ENCODE measurements at places on chromosomes 6 and 20. TPM values are rescaled to one million over a fixed set of nuclear protein-coding genes. Genes with fewer than 3 reads are reported as not detected.

- no peak for DNase-seq
Measured at GRCh38 chr6:116016846-116017545, 43.7 kb downstream of the FRK start.

DNA sequence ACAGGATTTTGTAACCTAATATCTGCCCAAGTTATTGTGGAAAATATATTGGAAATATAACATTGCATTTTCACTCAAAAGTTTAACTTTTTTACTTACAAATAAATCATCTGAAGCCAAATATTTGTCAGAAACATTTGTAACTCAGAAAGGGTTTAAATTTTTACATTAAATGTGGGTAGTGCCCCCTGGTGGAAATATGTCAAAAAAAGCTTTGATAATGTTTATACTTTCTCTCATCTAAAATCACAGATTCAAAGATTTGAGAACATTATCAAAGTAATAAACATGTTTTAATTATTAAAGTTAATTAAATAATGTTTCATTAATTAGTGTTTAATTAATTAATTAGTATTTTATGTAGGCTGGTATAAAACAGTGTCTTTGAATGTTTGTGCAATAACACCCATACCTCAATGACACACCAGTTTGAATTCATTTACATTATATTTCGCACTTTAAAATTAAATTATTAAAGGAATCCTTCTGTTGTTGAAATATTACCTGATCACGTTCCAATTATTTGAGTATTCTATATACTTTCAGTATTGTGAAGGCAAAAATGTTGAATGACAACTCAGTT is 320.1 kb upstream of the FKBP1C start:
- DNase-seq: peak; percentile 24

DNA sequence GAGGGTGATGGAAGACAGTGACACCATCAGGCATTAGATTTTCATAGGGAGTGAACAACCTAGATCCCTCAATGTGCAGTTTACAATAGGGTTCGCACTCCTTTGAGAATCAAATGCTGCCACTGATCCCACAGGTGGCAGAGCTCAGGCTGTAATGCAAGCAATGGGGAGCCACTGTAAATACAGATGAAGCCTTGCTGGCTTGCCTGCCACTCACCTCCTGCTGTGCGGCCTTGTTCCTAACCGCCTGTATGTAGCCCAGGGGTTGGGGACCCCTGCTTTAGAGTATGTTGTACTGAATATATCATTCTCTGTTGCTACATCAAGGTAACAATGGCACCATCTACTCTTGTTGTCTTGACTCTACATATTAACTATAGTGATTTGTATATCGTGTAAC is 37.1 kb downstream of the TPD52L1 start:
- peak; percentile 43 for DNase-seq

The DSP gene
- 38.3 TPM for total RNA-seq

The CGAS gene
- total RNA-seq: 0.90 TPM

DNA sequence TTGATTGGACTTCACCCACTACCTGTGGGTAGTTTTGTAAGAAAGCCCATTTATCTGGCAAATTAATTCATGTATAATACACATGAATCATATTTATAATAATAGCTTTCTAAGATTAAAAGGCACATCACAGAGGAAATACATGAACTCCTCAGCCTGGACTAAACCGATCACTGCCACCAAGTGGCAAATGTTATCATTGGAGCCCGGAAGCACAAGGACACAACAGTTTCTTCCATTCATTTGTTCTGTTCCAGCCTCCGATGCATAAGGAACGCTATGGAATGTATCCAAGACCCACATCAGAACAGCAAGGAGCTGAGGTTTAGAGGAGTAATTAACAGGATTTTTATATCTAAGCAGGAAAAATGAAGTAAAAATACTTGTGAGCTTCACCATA is 13.9 kb upstream of the IPCEF1 start:
- peak; percentile 42 for DNase-seq

GRCh38 chr6:53501432-53501831 is 43.5 kb downstream of the GCLC start:
- DNase-seq: no peak

DNA sequence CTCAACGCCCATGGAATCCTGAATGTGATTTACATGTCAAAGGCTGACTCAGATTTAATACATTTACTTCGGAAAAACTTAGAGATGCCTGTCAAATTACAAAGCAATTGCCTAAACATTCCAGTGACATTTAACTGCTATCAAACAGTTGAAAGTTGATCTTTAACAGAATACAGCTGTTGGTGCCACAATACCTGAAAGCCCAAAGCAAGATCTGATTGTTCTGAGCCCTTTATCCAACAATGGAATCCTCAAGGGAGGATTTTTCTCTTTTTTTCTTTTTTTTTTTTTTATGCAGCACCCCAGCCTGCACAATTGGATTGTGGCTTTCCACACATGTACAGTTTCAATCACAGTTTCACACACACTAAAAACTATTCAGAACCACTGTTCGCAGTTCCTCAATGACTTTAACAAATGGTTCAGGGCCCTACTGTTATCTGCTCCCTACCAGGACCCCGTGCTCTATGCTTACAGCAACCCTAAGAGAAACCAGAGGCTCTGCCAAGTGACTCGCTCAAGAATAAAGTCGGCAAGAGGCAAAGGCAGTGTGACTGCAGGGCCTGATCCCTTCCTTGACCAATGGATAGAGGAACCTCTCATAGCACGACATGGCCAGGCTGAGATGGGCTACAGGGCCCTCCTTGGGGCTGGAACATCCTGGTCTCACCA is 33.3 kb downstream of the EPB41L2 start:
- DNase-seq: peak; percentile 40

The KCNK16 gene
- total RNA-seq: not detected

DNA sequence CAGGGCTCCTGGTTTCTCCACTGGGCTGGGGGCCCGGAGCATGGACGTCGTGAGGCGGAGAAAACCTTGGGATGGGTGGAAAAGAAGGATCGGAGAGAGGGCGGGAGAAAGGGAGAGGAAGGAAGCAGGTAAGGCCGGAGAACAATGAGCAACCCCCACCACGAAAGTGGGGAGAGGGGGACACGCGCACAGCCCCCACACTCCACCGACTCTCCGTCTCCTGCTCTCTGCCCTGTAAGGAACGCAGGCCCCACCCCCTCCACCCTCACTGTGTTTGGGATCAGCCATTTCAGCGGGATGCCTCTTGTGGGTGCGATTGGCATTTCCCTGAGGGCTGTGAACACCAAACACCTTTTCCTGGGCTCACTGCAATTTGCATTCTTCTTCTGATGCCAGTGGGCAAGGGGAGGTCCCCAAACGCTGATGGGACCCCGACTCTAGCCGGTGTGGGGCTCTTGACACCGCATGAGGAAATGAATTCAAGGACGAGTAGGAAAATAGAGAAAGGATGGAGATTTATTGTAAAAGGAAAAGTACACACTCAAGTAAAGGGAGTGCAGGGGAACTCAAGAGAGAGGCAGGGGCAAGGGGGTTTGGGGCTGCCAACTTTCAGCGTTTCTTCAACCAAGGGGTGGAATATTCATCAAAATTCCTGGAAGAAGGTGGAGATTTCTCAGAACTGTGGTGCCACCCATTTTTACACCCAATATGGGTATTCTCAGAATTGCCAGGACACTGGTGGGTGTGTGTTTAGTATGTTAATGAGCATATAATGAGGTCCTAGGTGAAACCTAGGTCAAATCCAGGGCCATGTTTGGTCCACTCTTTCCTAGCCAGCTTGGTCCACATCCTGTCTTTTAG is 13.1 kb upstream of the RAET1L start:
- peak; percentile 29 for DNase-seq

The TREM2 gene
- not detected for total RNA-seq

DNA sequence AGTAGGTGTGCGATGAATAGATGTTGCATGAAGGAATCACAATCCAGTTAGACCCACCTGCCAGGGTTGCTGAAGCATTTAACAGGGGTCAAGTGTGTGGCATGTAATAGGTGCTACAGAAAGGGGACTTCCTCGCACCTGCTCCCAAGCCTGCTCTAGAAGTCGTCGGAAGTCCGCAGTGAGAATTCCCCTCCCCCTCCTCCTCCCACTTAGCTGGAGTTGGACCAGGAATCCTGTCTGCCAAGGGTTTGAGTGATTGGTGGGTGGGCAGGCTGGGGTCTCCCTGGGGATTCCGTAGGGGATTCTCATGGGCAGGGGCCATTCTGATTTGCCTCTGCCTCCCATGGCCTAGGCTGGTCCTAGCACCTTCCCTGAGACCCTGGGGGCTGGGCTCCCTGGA is 10.3 kb downstream of the SCRT2 start:
- DNase-seq: no peak

Data from neural progenitor cell (in vitro differentiated cells).